Activated CD8-positive, alpha-beta T cell treated with anti-CD3 and anti-CD28 coated beads for 36 hours (primary cell): ENCODE measurements at places on chromosomes 2 and 18.

GRCh38 chr2:8482432-8482831 lies 199.4 kb upstream of the ID2 start:
- no peak for DNase-seq

DNA sequence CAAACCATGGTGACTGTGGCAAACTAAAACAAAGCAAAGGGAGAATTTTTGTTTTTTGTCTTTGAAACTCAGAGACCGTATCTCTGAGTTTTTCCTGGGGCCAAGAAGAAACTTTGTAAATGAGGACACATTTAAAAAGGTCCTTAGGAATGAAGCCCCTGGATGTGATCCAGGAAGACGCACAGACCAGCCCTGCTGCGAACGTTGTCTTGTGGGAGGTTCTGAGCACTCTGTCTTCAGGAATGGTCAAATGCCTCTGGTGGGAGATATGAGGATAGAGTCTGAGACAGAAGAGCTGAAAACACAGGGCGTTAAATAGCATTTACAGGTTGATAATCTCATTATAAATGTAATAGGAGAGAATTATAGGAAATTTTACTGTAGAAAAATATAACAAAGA lies 893.5 kb upstream of the KLHL29 start:
- no peak for DNase-seq

DNA sequence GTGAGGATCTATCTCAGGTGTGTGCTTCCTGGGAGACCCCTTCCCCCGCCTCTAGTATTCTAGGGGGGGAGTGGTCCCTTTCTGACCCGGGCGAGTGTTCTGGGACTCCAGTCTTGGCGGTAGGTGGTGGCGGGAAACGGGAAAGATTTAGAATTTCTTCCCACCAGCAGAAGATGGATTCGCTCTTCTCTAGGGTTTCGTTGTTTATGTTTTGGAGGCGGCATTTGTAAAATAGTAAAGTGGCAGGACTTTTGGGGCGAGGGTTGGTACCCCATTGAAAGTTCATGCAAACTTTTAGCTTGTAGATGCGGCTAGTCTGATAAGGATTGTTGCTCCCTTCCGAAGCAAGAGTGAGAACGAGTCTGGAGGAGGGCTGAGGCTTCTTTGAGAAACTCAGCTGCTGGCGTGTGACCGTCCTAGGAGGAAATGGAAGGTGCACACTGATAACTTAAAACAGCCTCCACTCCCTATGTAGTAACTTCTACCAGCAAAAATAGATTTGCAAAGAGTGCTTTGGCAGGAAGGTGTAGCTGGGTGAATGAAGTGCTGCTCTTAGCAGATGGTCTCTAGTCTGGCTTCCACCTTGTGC lies 412 bp downstream of the GPD2 start:
- peak; percentile 44 for DNase-seq

DNA sequence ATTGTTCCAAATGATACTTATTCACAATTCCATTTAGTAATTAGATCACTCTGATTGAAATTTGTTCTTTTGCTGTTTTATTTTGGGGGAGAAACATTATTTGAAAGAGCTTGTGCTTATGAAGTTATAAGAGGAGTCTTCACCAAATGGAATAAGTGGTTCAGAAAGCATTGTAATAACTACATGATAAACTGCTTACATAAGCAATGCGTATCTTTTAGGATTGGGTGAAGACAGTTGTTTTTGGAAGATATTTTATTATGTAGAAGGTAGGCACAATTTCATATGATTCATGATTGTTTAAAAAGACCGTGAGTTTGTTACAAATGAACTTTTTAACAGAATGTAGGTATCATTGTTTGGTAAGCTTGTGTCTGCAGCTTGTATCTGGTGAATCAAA lies 14.5 kb downstream of the ZNF638 start:
- no peak for DNase-seq

GRCh38 chr2:35591886-35592285 lies 763.7 kb upstream of the CRIM1 start:
- no peak for DNase-seq

DNA sequence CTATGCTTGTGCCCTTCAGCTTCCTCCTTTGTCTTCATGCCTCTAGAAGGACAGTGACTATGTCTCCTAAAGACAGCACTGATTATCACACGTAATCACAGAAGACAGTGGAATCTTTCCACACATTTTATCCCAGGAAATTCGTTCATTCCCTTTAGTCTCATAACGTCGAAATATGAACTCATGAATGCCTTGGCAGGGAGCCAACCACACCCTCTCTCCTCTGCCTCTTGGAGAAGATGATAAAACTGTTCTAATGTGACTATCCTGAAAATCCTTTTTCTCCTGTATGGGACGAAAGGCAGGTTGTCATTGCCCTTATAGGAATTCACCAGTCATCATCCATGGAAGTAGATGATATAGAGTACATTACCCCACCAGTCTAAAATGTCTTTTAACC lies 726.6 kb upstream of the FANCL start:
- no peak for DNase-seq

DNA sequence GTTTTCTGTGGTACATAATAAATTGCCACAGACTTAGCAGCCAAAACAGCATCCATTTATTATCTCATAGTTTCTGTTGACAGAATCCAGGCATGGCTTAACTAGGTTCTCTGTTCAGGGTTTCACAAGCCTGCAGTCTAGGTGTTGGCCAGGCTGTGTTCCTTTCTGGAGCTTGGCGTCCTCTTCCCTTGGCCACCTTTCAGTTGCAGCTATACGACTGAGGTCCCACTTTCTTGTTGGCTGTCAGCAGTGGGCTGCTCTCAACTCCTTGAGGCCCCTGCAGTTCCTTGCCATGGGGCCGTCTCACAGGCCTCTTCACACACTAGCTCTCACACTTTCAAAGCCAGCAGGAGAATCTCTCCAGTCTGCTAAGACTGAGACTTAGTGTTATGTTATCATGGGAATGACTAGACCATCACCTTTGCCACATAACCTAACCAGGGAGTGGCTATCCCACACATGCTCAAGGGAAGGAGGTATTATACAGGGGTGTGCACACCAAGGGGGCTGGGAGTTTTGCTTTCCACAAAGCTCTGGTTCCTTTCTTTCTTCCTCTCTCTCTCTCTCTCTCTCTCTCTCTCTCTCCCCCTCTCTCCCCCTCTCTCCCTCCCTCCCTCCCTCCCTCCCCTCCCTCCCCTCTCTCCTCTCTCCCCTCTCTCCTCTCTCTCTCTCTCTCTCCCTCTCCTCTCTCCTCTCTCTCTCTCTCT lies 15.8 kb downstream of the RIOK3 start:
- no peak for DNase-seq

- no peak for DNase-seq
These were observed 98.0 kb downstream of the EVA1A start for GRCh38 chr2:75462721-75463120.

DNA sequence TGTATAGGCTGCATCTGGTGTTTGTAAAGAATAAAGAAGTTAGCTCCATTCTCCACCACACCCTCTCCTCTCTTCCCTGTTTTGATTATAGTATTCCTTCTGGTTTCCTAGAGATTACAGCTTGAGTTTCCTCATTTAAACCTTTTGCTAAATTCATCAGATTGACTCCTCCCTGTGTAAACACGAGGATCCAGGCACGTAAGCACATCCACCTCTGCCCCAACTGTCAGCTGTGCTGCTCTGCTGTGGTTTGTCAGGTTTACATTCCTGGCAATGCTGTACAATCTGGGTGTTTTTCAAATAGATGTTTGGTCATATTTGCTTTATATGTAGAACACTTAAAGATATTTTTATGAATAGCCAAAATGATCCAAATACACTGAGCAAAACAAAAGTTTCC lies 302.8 kb downstream of the PTGR3 start:
- no peak for DNase-seq

DNA sequence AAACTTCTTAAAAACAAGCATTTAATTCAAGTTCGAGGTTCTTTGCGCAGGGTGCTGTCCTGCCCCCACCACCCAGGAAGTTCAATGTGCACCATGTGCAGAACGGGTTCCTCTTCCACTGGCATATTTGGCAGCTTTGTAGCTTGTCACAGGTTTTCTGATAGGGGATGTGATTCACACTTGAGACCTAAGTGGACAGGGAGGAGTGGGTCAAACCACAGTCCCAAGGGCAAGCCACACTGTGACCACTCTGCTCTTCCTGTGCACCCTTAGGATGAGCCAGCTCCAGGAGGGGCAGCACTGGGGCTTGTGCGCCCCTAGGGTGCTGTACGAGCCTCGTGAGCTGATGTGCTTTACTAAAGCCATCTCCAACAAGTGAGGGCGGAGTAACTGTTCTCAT lies 82.5 kb downstream of the TGFA start:
- no peak for DNase-seq

- peak; percentile 65 for DNase-seq
These were observed 25.2 kb upstream of the LCLAT1 start for GRCh38 chr2:30421604-30422443.

DNA sequence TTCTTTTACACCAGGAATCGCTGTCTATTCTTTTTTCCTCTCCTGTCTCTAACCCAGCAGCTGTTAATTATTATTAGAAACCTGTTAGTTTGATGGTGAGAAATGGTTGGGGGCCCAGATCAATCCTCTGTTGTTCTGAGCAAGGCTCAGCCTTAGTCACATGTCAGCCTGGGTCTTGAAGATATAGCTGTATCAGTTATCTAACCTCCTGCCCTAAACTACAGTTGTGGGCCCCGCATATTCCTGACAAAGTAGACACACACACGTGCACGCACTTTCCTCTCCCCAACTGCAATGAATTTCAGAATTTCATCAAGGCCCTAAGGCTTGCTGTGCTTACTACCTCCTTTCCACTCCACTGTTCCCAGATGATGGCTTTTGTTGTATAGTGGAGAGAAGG lies 54.6 kb downstream of the OLA1 start:
- DNase-seq: no peak

- no peak for DNase-seq
These were observed 248.5 kb downstream of the TPGS2 start for GRCh38 chr18:36580266-36580665.

- DNase-seq: peak; percentile 32
These were observed 797 bp downstream of the TTC32 start for GRCh38 chr2:19900931-19901441.
